ENCODE measurements at places on chromosomes 2 and 18.

DNA sequence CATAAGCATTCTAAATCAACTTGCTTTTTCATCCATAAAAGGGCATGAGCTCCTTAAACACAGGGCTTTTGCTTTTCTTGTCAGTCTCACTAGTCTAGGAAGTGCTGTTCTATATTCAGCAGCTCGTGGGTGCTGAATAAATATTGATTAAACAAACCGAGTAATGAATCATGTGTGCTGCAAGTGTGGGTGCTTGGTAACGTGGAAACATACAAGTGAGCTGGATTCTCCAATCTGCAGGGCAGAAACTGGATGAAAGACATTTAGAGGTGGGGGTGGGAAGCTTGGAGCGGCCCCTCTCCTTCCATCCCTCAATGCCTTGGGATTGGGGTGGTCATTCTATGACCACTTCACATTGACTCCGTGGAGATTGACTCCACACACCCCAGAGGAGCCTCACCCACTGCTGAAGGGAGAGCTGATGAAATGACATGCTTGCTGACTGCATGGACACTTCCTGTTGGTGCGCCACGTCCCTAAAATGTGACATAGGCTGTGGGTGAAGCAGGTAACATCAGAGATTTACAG is 114.6 kb downstream of the DOCK10 start:
- DNase-seq: no peak

DNA sequence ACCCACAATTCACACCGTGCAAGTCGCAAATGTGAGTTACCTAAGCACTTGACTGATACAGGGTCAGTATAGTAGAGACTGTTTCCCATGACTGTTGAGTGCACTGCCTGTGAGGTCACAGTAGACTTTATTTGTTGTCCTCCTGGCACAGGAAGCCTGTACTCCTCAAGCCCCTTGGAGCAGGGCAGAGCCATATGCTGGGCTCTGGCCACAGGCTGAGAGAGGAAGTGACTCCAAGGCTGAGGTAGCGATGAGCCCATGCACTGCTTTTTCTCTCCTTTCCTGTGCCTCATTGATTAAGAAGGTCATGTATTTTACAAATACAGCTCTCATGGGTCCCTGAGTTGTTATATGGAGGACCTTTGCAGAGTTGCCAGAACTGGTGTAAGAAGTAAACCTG is 287.7 kb downstream of the SRBD1 start:
- no peak for DNase-seq

DNA sequence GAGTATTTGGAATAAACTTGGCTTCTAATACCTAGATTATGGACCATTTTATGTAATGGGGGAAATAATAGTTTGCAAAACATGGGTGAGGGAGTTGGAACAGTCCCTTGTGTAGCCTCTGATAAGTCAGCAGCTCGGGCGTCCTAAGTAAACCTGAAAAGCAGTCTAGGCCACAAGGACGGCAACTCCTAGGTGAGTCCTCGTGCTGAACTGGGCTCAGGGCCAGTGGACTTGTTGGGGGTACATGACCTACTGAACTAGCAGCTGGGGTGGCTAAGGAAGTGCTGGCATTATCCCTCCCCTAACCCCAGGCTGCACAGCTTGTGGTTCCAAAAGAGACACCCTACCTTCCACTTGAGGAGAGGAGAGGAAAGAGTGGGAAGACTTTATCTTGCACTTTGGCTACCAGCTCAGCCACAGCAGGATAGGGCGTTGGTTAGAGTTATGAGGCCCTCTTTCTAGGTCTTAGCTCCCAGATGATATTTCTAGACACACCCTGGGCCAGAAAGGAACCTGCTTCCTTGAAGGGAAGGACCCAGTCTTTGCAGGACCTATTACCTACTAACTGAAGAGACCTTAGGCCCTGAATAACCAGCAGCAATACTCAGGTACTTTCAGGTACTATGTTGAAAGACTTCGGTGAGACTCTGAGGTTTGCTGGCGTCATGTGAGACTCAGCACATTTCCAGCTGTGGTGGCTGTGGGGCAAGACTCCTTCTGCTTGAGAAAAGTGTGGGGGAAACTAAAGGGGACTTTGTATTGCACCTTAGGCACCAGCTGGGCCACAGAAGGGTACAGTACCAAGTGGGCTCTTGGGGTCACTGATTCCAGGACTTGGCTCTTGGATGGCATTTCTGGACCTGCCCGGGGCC is 71.0 kb downstream of the AQP4 start:
- DNase-seq: no peak

DNA sequence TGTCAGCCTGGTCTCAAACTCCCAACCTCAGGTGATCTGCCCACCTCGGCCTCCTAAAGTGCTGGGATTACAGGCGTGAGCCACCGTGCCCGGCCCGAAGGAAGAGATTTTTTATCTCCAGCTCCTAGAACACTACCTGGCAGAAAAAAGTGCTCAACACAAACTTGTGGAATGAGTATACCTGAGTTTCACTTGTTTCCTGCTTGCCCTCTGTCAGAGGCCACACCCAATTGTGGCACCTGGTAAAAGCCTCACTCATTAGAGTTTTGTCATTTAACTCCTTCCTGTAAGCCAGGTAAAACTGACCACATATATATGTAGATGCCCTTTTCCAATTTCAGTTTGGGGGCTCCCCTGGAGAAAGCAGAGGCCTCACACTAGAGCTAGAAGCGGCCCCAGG is 42.2 kb upstream of the RTN4 start:
- DNase-seq: no peak

- no peak for DNase-seq
Measured at GRCh38 chr18:78732273-78733210, 247.1 kb upstream of the SALL3 start.

GRCh38 chr18:51039138-51040112 is 9.4 kb downstream of the SMAD4 start:
- no peak for DNase-seq
